Stimulated activated CD8-positive, alpha-beta memory T cell treated with anti-CD3 and anti-CD28 coated beads, Interleukin-7, amount 100 ng/mL, for 24 hours (primary cell): ENCODE measurements at places on chromosomes 13 and 19.

- DNase-seq: no peak
Measured at GRCh38 chr13:72489751-72490150, 237.7 kb downstream of the MZT1 start.

GRCh38 chr13:30757026-30757742 lies 21.8 kb downstream of the ALOX5AP start:
- no peak for DNase-seq

DNA sequence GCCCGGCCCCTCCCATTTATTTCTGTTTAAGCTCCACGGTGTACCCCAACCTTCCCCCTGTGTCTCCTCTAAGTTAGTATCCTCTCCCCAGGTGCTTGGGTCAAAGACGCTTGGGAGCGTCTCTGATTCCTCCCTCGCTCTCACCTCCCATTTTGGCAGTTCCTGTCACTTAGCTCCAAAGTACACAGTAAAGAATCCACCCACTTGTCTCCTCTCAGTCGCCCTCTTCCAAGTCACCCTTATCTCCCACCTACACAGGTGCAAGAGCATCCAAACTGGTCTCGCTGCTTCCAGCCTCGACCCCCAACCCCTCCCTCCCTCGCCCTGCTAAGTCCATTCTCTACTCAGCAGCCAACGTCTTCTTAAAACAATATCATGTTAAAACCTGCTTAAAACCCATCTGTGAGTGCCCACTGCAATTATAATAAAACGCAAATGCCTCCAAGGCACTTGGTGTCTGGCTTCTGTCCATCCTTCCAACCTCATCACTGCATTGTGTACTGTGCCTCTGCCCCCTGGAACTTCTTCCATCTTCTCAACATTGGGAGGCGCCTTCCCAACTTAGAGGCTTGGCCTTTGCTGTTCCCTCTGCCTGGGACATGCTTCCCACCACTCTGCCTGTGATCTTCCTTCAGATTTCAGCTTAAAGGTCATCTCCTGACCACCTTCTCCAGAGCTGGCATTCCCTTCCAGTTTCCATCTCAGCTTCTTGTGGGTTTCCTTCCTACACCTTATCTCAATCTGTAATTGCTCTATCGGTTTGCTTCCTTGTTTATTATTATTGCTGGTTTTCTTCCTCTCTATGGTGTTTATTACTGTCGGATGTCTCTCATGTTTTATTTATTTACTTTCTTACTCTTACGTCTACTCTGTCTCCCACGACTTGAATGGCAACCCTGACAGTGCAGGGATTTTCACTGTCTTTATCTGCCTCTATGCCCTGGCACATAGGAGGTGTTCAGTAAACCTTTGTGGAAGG lies 9.5 kb upstream of the KLK14 start:
- no peak for DNase-seq

- no peak for DNase-seq
Measured at GRCh38 chr13:47723898-47724297, 277.2 kb downstream of the SUCLA2 start.

GRCh38 chr13:63737418-63737817 lies 2321.8 kb upstream of the PCDH20 start:
- DNase-seq: no peak

GRCh38 chr13:113907635-113908617 lies 44.0 kb upstream of the GAS6 start:
- DNase-seq: no peak

GRCh38 chr13:31927219-31927653 lies 104.3 kb upstream of the FRY start:
- no peak for DNase-seq

DNA sequence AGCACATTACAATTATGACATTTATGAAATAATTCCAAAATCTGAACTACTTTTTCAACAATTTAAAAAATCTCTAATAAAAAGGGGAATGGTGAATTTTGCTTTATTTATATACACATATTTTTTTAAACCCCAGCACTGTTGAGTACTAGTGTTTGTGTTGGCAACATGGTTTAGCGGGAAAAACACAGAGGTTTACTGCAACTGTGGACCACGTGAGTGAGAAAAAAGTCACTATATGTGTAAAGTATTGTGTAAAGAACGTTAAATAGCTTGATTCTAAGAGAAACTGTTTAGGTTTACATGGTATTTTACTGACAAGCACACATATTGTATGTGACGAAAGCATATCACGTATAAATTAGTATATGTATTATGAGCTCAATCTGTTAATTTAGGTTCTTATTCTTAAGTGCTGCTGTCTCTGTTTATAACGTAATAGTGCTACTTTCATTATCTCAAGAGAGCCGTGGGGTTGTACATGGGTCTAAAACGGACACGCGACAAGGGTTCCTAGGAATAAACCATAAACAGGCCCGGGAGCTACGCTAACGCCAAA lies 617 bp downstream of the SKA3 start:
- DNase-seq: no peak

GRCh38 chr19:54026656-54027055 lies 35.2 kb downstream of the CACNG6 start:
- no peak for DNase-seq

DNA sequence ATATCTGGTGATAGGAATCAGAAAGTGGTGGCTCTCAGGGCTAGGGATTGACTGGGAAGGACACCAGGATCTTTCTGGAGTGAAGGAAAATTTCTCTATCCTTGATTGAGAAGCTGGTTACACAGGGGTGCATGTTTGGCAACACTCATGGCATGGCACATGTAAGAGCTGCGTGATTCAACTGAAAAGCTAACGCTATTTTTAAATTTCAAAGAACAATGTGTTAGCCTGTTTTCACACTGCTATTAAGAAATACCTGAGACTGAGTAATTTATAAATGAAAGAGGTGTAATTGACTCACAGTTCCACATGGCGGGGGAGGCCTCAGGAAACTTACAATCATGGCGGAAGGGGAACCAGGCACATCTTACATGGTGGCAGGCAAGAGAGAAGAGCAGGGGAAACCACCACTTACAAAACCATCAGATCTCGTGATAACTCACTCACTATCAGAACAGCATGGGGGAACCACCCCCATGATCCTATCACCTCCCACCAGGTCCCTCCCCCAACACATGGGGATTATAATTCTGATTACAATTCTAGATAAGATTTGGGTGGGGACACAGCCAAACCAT lies 7.4 kb downstream of the SIGLEC8 start:
- no peak for DNase-seq

DNA sequence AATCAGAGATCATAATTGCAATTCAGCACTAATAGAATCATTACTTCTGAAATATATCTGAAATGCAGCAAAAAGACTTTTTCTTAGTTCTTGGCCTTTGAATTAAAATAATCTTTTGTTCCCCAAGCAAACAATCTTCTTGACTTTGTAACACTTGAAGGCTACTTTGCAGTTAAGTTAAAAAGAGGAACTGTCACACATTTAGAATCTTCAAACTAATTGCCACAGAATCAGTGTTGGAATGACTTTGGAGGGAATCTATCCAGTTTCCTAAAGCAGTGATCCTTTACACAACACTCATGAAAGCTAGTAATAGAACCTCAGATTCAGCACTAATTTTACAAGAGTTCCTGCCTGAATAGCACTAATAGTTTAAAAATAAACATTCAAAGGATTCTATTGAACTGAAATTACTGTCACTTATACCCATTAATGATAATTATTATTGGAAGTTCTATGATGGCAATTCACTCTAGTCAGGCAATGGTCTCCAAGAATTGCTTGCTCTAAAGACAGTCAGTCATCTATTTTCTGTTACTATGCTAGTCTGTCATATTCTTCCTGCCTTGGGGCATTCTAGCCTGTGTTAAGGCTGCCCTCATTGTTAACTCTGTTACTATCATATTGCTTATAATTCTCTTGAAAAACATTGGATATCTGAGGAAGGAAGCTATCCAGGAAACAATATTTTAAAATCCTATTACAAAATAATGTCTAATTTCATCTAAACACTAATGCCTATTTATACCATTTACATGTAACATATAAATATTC lies 362.4 kb downstream of the DIAPH3 start:
- no peak for DNase-seq

GRCh38 chr19:31283701-31284100 lies 65.5 kb downstream of the TSHZ3 start:
- no peak for DNase-seq

DNA sequence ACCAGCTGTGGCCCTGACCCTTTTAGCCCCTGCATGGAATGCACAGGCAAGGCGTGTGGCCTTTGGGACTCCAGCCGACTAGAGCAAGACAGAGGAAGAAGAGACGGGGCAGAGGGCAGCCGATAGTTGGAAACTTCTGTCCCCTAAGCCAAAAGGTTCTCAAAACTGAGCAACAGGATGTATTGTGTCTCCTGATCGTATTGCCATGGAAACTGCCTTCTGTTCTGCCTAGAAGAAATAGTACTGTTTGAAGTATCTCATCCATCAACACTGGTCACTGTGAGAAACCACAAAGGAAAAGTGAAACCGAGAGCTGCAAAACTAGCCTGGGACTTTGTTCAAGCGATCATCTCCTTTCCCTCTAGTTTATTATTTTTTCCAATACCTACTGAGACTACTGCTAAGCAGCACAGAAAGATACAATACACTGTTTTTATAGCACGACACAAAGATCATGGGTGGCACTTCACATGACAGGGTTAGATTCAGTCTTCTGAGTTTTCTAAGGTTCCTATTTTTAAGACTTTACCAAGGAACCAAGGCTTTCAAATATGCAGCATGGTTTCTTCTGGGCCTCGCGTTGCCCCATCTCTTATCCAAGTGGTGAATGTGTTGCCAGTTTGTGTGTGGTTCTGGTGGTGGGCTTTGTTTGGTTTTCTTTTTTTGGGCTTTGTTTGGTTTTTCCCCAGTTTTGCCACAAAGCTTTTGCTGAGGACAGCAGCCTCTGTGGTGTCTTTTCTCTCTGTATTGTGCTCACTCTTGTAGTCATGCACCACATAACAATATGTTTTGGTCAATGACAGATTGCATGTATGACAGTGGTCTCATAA lies 49.3 kb upstream of the GPR183 start:
- no peak for DNase-seq

GRCh38 chr13:43758834-43759233 lies 27.9 kb downstream of the ENOX1 start:
- no peak for DNase-seq

GRCh38 chr13:51826606-51827005 lies 18.4 kb downstream of the TMEM272 start:
- no peak for DNase-seq

GRCh38 chr13:34462843-34463242 lies 479.2 kb upstream of the NBEA start:
- DNase-seq: no peak

- no peak for DNase-seq
Measured at GRCh38 chr19:678791-679388, 2.7 kb downstream of the FSTL3 start.

DNA sequence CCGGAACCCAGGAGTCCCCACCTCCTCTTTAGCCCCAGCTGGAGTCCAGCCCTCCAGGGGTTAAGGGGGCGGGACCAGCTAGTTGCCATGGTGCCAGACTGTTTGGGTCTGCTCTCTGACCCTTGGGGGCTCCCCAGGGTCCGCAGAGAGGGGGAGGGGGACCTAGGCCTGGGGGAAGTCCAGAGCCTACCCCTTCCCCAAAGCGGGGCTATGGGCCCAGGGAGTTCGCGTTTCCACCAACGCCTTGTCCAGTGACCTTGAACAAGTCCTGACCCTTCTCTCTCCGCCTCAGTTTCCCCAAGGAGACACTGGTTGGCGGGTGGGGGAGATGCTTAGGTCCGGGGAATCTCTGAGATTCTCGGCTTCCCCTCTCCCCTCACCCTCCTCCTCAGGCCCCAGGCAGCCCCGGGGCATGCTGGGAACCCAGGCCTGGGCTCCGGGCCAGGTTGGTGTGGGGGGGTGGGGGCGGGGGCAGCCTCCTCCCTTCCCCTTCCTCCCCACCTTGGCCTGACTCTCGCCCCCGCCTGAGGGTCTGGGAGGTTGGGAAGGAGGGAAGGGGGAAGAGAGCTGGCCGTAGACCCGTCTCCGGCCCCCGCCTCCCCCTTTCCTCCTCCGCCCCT lies 2.6 kb upstream of the SPACA6 start:
- no peak for DNase-seq

DNA sequence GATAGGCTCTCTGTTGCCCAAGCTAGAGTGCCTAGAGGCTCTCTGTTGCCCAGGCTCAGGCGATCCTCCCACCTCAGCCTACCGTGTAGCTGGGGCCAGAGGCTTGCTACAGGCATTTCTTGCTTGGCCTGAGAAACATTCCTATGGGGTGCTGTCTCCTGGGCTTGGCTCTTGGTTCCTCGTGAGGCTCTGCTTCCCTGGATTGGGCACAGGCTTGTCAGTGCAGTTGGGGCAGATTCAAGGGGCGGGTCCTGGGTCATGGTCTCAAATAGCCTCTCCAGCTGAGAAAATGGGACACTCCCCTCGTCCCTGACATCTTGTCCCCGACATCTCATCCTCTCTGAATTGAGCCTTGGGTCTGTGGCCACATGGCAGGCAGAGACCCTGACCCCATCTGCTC lies 4.9 kb downstream of the TSSK6 start:
- no peak for DNase-seq

- DNase-seq: peak; percentile 46
Measured at GRCh38 chr19:2503521-2504109, 27.7 kb downstream of the GADD45B start.

GRCh38 chr13:109919715-109920375 lies 133.5 kb upstream of the IRS2 start:
- DNase-seq: no peak

DNA sequence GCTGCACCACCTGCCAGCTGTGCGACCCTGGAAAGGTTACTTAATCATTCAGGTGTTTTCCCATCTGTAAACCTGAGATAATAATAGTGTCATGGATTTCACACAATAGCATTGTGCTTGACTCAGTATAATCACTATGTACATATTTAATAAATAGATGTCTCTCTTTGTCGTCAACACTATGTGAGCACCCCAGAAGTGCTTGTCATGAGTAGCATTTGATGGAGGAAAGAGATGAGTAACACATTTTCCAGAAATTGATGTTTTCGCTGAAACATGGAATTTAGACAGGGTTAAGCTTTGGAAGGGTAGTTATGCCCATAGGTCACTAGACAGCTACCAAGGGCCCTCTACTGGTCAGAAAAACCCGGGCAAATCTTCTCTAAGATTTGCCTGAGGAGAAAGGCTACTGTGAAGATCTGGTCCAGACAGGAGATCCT lies 9.5 kb upstream of the MBNL2 start:
- no peak for DNase-seq

- DNase-seq: no peak
Measured at GRCh38 chr13:99246100-99246499, 12.1 kb downstream of the GPR18 start.

GRCh38 chr13:40445557-40445990 lies 220.9 kb downstream of the FOXO1 start:
- no peak for DNase-seq

DNA sequence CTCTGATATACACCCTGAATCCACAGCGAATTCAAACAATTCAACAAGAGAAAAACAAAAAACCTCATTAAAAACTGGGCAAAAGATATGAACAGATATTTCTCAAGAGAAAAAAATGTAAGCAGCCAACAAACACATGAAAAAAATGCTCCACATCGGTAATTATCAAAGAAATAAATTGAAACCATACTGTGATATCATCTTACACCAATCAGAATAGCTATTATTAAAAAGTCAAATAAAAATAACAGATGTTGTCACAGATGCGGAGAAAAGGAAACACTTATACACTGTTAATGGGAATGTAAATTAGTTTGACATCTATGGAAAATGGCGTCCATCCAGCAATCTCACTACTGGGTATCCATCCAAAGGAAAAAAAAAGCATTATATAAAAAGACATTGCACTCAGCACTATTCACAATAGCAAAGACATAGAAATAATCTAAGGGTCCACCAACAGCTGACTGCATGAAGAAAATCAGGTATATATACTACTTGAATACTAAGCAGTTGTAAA lies 1495.0 kb upstream of the PCDH20 start:
- DNase-seq: no peak
